Muscle of leg (tissue), 16 donors: ENCODE measurements at places on chromosomes 1 and 21.
A peak's percentile ranks its signal among the peaks of the same experiment; 100 is the strongest.

DNA sequence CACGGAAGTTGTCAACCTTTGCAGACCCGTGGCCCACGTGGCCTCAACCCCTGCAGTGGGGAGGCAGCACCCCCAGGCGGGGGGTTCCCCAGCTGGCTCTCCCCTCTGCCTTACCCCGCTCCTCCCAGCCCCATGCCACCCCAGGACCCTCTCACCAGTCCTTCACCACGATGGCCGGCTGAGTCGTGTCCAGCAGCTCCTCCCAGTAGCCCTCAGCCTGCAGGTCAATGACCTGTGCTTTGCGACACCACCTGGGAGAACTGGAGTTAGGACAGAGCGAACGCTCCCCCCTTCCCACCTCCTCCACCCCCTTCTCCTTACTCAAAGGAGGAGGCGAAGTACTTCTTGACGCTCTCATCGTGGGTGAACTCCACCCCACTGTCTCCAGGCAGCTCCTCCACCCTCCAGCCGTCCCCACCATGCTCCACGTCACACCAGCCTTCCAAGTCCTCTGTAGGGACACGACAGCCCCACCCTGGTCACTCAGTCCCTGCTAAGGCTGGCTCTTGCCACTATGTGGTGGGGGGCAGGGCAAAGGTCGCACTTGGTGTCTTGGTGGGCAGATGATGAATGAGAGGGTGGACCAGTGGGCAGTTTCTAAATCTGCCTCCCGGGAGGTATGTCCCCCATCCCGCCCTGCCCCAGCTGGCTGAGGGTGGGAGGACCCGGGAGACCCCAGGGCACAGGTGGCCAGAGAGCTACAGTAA is 4.5 kb downstream of the FBXO2 start:
- no peak for DNase-seq

DNA sequence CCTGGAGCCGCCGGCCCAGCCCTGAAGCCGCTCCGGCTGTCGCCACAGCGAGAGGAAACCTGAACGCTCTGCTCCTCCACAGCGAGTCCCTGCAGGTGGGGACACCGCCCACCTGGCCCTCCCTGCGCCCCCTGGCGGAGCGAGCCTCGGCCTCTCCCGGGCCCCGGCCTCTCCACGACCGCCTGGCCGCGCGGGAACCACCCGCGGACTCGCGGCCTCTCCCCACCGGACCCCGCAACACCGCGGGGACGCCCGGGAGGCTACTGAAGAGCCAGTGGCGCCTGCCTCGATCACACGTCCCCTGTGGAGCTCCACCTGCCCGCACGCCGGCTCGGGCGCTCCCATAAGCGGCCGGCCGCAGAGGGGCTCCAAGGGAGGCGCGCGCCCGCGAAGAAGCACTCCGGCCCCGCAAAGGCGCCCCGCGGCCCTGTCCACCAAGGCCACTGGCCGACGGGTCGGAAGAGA is 109.6 kb downstream of the KCNN3 start:
- DNase-seq, result no peak

DNA sequence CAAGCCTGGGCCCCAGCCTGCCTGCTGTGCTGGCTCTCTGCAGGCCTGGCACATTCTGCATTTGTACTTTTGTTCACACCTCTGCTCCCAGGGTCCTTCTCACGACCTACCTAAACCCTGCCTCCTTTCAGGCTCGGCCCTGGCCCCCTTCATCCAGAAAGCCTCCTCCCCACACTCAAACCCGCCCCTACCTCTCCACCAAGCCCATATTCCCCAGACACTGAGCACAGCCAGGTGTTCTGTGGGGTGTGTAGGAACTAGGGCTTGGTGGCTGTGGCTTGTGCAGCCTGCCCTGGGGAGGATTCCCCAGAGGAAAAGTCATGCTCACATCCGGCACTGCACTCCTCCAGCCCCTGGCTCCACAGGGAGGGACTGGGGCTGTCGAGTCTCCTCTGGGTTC is 8.2 kb upstream of the MIXL1 start:
- DNase-seq, result no peak

DNA sequence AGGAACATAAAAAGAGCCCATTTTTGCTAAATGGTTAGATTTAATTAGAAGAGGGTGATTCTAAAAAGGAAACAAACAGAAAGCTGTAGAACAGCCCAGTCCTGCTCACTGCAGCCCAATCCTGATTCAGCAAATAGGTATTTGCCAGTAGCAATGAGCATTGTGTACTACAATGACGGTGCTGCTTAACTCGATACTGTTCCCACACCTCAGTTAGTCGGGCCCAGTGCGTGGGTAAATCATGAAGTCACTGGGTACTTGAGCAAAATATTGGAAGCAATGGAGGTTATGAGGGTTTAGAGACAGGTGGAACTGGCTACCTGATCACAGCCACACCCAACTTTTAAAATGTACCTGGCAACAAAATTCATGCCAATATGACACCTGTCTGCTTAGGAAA is 101.5 kb upstream of the ADGRL2 start:
- DNase-seq, result no peak

DNA sequence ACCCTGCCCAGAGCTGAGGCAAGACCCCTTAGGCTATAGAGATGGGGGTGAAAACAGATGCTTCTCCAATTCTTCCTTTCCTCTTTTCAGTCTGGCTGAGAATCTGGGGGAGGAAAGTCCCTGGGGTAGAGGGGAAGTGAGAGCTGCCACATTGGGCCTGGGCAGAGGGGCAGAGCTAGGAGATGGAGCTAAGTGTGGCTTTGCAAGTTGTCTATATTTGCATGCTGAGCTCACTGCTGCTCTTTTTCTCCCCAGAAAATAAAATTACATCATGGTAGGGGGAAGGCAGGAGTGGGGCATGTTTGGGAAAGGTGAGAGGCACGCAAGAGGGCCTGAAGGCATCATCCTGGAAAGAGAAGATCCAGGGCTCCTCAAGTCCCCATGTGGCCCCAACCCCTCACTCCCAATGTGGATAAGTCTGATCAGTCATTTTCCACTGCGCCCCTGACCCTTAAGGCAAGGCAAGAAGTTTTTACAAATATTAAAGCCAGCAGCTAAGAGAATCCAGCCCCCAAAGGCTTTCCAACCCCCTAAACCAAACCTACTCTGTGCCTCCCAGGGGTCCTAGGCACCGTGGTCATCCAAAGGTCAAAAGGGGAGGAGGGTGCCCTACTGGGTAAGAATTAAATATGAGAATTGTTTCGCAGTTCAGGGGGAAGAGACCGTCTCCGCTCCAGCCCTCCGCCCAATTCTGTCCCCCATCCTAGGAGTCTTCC is 500 bp upstream of the PEA15 start:
- peak; percentile 52 for DNase-seq

DNA sequence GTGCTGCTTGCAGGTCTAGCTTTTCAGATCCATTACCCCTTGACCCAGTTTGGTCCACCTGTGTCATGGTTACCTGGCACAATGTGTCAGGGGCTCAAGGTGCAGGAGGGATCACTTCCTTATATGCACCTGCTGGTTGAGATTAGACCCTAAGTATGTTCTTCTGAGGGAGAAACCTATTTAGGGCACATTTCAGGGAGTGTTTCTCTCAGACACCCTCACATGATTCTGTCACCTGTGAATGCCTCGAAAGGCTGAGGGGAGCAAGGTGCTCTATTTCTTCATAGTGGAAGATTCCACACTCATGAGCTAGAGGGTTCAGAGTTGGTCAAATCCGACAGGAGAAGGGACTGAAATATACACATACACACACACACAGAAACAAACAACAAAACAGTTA is 15.5 kb downstream of the HSD3B2 start:
- DNase-seq, result no peak

- DNase-seq, result no peak
Measured at GRCh38 chr1:92016720-92017316, 13.0 kb upstream of the EPHX4 start.
